ENCODE measurements at places on chromosomes 7 and 10.

DNA sequence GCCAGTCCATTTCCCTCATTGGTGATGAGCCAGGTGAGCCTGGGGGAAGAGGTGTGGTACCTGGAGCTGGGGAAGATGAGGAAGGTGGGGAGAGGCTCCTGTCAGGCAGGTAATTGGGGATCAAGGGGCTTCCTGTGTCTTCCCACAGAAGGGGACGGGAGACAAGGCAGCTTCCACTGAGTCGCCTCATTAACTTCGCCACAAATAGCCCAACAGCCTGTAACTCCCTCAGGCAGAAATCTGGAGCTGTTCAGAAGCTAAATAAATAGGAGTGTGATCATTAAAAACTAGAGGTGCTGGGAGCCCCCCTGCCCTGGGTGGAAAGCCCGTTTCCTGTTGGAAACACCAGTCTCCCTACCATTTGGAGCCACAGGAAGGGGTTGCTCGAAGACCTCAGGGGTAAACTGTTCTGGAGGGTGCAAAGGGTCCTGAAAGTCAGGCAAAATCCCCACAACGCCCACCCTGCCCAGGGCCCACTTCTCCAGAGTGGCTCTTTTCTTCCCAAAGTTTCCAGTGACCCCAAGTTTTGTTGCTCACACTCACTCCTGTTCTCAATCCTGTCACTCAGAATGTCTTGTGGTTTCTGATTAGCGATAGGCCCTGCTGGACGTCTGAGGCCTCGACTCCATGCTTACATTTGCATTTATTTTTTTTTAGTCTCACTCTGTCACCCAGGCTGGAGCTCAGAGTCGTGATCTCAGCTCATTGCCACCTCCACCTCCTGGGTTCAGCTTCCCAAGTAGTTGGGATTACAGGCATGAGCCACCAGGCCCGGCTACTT lies 25.7 kb downstream of the UNC5B start:
- no peak for DNase-seq

- no peak for DNase-seq
Observed at GRCh38 chr10:70991140-70992124, 103.1 kb upstream of the PCBD1 start.

- DNase-seq: no peak
Observed at GRCh38 chr7:22823142-22823497, 471 bp upstream of the TOMM7 start.

DNA sequence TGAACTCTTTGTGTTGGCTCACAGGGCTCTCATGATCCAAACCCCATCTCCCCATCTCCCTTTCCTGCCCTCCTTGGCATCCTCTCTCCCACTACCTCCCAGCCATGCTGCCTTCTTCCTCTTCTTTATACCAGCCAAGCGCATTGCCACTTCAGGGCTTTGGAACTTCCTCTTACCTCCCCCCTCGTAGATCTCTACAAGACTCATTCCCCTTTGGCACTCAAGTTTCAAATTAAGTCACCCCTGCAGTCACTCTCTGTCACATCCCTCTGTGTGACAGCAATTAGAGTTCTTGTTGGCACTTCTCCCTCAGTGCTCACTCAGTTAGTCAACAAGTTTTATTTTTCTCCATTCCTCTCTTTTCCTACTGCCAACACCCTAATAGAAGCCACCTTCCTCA lies 20.8 kb upstream of the NRP1 start:
- DNase-seq: no peak

DNA sequence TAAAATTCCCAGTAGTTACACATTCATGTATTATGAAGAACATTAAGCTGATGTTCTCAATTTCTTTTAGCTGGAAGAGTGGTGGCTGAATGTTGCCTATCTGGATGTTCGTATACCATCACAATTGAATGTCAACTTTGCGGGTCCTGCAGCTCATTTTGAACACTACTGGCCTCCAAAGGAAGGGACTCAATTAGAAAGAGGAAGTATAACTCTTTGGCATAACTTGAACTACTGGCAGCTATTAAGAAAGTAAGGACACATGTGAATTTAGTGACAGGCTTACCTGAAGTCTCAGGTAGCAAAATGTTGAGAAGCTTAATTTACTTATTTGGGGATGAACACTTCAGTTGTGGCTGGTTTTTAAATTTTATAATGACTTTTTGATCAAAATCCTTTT lies 15.9 kb downstream of the CROT start:
- DNase-seq: no peak

- no peak for DNase-seq
Observed at GRCh38 chr10:871951-872403, 59.5 kb downstream of the LARP4B start.

DNA sequence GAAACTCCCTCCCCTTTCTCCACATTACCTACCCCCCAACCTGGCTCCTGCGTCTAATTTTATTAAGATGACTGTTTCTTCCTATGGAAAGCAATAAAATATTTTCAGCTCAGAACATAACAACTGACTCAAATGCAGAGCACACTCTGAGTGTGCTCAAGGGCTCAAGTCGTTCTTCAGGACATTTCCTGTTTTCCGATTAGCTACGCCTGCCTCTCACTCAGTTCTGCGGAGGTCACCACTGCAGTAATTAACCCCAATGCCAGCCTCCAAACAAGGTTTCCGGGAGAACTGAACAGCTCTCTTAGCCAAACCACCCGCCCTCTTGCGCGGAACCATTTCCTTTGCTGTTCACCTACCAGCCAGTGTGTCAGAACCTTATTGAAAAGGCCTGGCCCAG lies 19.3 kb downstream of the MYOF start:
- no peak for DNase-seq

DNA sequence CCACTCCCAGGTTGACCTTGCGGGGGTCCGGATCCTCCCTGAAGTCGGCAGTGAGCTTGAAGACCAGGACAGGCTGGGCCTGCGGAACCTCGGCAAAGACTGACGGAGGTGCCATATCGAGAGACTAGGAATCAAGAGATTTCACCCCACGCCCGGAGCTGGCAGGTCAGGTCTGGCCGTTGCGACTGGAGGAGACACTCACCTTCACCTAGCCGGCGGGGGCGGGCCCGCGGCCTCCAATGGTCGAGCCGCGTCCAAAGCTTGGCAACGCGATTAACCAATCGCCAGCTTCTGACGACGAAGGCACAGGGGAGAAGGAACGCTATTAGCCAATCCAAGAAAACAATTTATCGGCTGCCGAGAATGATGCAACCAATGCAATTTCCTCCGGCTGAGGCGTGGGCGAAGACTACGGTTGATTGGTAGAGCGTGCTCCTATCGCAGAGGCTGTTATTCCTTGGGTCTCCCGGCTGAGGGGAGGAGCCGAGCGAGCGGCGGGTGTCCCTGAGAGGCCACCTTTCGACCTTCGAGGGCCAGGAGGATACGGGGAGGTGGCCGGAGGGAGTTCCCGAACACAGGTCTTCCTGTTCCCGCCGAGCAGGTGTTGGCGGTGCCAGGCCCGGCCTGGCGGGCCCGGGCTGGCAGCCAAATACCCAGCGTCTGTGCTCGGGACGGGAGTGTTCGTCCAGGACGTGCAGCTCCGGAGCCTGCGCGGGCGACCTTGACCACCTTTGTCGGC lies at the start of gene GOT1:
GOT1 (minus strand) TSS at position 174 of the 739 bp plus-strand sequence; CDS start at position 115, 59 bp downstream.
- peak; percentile 98 for DNase-seq

GRCh38 chr10:129442866-129443265 lies 24.2 kb upstream of the MGMT start:
- no peak for DNase-seq

DNA sequence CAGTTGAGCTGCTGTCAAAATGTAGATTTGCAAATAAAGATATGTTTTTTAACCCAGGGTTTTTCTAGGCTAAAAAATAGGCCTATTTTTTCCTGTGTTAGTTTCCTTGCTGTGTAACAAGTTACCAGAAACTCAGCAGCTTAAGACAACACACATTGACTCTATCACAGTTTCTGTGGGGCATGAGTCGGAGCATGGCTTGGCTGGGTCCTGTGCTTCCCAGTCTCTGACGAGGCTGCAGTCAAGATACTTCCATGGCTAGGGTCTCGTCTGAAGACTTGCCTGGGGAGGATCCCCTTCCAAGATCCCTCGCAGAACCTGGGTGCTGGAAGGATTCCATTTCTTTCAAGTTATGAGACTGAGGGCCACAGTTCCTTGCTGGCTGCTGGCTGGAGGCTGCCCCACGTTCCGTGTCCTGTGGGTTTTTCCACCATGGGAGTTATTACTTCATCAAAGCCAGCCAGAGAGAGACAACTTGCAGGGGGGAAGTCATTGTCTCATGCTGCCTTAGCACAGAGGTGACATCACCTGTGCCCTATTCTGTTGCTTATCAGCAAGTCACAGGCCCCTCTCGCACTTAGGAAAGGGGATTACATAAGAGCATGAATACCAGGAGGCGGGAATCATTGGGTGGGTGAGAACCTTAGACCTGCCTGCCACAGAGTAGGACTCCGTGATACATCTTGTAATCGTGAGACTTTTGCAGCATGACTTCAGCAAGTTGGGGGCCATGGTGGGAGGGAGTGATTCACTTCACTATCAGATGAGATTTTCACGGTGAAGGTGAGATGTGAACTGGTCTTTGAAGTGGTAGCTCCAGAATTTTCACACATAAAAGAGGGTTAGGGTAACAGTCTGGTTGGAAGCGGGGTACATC lies 77.9 kb downstream of the CCNY start:
- DNase-seq: no peak

DNA sequence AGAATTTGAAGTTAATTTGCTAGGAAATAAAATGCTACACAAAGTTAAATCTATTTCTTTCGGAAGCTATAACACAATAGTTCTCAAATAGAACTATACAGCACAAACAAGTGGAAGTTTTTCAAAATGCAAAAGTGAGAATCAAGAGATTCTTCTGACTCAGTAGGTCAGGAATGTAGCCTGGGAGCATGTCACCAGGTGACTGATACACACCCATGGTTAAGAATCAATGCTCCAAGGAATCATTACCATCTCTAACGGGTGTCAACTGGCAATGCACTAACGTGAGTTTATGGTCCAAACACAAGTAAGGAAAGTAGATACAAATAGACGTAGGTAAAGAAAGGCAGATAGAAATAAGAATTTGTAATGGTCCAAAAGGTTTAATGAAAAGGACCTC lies 170.5 kb downstream of the SRPK2 start:
- DNase-seq: no peak

DNA sequence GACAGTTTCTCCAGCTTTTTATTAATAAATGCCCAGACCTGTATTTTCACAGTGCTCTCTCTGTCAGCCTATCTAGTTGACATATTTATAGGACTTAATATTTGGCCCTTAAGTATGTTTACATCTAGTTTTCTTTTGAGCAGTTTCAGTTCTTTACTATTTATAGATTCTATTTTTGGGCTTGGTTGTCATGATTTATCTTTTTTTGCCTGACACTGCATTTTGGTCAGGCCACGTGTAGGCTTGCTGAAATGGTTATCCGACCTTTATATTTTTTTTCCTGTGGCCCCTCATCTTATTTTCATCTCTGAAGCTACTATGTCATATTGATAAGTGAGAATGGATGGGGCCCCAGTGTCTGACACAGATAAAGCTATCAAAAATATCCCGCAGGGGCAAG lies 515.4 kb upstream of the FZD8 start:
- no peak for DNase-seq

DNA sequence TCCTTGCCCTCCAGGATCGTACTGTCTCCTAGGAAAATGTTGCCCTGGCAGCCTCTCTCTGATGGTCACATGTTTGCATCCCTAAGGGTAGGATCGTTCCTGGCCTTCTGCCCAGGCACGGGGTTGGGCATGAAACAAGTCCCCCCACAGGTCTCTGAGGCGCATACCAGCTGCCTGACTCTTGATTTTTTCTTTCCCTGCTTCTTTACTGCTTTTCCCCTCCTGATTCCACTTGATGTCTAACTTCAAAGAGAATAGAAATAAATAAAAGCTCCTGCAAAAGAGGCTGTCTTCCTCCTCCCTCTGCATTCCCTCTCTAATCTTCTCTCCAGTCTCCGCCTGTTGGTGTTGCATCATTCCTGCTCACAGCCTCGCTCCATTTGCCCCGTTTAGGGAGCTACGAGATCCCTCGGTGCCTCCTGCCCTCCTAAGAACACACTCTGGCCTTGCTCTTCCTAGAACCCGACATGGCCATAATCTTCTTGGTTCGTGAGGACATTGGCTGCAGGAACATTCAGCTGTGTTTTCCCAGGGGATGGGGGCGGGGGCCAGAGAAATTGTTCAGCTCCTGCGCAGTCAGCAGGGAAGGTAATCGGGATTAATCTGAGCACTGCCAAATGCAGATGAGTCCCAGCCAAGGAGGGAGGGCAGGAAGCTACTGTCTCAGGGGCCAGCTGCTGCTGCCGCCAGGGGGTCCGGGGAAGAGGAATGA lies 26.0 kb downstream of the LEP start:
- peak; percentile 47 for DNase-seq

DNA sequence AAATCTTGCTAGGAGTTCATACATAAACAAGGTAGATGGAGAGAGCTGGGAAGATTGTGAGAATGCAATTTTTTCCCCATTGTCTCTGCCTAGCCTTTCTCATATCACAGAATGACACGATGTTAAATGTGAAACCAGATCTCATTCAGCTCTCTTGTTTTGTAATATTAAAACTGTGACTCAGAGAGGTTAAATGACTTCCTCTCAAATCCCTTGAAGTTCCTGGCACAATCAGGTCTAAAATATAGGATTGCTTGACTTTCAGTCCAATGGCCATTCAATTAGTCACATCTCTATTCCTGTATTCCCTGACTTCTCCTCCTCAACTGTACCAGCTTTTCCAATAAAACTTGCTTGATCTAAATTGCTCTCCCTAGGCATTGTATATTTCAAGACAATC lies 3.1 kb downstream of the ANKRD22 start:
- no peak for DNase-seq

- peak; percentile 45 for DNase-seq
Observed at GRCh38 chr7:123865517-123866117, 20.6 kb downstream of the HYAL4 start.

DNA sequence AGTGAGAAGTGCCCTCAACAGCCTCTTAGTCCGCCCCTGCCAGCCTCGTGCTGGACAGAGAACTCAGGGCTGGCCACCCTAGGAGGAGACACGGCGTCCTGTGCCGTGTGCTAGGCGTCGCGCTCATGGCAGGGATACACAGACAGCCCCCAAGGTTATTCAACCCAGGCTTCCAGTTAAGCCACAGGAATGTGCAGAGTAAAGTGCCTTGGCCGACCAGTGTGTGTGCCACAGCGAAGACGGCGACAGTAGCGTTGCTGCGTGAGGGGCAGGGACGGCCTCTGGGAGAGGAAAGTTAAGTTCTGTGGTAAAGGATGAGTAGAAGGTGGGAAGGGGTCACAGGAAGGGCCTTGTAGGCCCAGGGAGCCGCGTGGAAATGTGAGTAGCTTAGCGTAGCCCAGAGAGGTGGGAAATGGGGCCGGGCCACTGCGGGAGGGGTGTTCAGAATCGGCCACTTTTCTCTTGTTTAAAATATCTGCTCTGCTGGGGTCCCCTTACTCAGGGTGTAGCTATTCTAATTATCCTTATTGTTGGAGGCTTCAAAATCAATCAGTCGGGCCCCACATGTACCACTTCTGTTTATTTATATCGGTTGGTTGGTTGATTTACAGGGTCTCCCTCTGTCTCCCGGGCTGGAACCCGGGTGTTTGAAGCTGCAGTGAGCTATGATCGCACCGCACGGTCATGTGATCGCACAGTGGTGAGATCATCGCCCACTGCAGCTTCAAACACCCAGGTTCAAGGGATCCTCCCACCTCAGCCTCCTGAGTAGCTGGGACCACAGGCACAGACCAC lies 24.5 kb downstream of the TMEM120A start:
- no peak for DNase-seq

- no peak for DNase-seq
Observed at GRCh38 chr10:52853704-52854103, 81.1 kb upstream of the MBL2 start.

GRCh38 chr7:98168181-98168903 lies 42.9 kb upstream of the BHLHA15 start:
- DNase-seq: peak; percentile 54

Data from iPS DF 19.7 (cell line).